Mammary epithelial cell (primary cell): ENCODE measurements at places on chromosomes 4 and X. TPM values are rescaled to one million over a fixed set of nuclear protein-coding genes. Genes with fewer than 3 reads are reported as not detected.

SRPX2 gene
- total RNA-seq, result 1.8 and 2.8 TPM in 2 replicates

ADGRL3 gene
- total RNA-seq, result 2.8 TPM

PIR gene
- 32.8 TPM for total RNA-seq

UCP1 gene
- total RNA-seq, result not detected

PHF8 gene
- 16.0 and 26.6 TPM in 2 replicates for total RNA-seq

GUCY1A1 gene
- total RNA-seq, result 0.24 TPM in 1 of 2 replicates, not detected in the other

FREM3 gene
- not detected for total RNA-seq

CT45A10 gene
- not detected for total RNA-seq

SMR3B gene
- not detected in 2 replicates for total RNA-seq

PRR32 gene
- total RNA-seq, result not detected

TMEM144 gene
- 7.9 and 11.0 TPM in 2 replicates for total RNA-seq

PDE6B gene
- 3.2 TPM for total RNA-seq

TSPAN6 gene
- 9.6 and 15.6 TPM in 2 replicates for total RNA-seq

GYPA gene
- total RNA-seq, result not detected in 2 replicates
